ENCODE measurements at places on chromosomes 2 and 18.
A peak's percentile ranks its signal among the peaks of the same experiment; 100 is the strongest.

GRCh38 chr2:154368153-154368552 lies 330.3 kb upstream of the KCNJ3 start:
- no peak for DNase-seq

GRCh38 chr2:205364261-205364660 lies 318.0 kb upstream of the NRP2 start:
- no peak for DNase-seq

- peak; percentile 92 for DNase-seq
Observed at GRCh38 chr2:231482806-231483391, 18.6 kb upstream of the NCL start.

DNA sequence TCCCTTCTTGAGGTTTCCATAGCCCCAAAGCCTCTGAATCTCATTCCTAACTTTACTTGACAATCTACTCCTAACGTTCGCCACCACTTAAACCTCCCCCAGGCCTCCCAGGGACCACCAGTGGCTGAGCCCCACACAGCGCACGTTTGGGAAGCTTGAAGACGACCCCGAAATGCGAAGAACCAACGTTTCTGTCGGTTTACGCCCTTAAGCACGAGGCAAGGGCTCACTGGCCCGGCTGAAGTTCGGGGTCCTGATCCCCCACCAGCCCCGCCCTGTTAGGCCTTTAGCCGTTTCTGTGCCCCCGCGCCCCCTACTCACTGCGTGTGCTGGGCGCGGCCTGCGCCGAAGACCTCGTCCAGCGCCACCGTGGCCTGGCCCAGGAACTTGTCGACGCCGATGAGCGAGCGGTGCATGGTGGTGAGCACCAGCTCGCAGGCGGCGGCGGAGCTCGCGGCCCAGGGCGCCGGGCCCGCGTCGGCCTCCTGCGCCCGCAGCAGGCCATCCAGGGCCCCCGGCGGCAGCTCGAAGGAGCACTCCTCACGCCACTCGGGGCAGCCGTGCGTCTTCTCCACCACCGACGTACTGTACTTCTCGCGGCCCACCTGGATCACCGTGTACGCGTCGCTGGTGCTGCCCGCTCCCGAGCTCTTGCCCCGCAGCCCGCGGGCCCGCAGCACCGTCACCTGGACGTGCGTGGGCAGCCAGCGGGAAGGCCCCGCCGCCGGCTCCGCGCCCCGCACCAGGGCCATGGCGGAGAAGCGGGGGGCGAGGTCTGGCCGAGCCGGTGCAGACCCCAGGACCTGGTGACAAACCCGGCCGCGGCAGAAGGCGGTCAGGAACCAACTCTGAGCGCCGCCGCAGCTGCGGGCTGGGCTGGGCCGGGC lies 479 bp downstream of the RAB11FIP5 start:
- no peak for DNase-seq

- DNase-seq: peak; percentile 77
Observed at GRCh38 chr2:241217320-241218031, 29.0 kb downstream of the ANO7 start.

DNA sequence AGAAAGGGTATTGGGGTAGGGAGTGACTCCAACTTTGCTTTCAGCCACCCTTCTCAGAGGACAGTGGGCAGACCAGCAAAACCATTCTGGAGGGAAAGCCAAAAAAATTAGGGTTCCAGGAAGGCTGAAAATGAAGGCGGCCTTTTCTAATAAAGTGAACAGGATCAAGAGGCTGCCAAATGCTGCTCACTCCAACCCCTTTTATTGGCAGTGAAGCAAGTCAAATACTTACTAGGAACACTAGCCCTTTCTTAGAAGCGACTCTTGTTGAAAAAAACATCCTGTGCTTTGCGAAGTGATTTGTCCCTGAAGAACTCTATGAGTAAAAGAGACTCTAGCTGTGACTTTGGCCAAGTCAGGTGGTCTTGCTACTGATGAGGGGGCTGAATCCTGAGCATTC lies 83.6 kb upstream of the CYP1B1 start:
- DNase-seq: no peak

GRCh38 chr2:220076734-220077133 lies 449.3 kb downstream of the SLC4A3 start:
- DNase-seq: no peak

DNA sequence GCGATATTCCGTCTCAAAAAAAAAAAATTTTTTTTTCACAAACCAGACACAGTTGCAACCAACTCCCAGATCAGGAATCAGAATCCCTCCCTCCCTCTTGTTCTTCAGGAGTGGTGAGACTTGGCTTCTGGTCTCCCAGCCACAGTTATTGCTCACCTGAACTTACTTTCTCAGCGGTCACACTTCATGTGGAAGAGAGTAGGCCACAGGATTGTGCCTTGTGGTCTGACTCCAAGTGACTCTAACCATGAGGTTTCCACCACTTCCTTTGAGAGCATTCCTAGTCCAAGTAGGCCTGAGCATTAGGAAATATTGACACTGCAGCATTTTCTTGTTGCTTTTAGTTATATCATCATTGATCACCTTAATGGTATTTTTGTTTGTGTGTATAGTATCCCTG lies 12.1 kb downstream of the FMNL2 start:
- no peak for DNase-seq

- no peak for DNase-seq
Observed at GRCh38 chr2:86686905-86687304, 33.2 kb upstream of the RMND5A start.

DNA sequence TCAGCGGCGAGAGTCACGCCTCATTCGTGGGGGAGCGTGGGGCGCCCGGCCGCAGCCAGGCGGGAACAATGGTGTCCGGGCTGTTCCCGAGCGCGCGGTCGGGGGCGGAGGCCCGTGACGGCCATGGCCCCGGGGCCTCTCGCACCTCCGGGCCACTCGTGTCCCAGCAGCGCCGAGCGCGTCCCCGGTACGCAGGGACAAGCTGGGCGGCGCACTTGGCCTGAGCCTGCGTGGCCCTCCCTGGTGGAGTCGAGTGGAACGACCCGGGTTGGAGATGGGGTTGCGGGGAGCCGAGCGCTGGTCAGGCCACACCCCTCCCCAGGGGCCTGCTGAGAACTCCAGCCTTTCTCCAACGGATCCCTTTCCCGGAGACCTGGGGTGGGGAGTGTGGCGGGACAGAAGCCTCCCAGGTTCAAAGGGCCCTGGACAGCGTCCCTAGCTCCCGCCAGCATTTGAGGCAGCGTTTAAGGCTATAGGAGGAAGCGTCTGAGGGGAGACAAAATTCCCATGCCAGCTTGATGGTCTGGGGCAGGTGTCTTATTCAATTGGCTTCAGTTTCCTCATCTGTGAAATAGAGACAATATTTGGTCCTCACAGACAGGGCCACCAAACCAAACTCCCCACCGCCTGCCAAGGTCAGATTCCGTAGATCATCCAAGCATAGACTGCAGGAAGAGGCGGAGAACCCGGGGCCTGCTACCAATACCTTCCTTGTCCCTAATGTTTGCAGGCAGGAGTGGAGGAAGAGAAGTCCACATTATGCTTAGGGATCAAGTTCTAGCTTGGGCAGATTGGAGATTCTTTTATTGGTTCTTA lies 553 bp downstream of the CNDP2 start:
- DNase-seq: no peak

DNA sequence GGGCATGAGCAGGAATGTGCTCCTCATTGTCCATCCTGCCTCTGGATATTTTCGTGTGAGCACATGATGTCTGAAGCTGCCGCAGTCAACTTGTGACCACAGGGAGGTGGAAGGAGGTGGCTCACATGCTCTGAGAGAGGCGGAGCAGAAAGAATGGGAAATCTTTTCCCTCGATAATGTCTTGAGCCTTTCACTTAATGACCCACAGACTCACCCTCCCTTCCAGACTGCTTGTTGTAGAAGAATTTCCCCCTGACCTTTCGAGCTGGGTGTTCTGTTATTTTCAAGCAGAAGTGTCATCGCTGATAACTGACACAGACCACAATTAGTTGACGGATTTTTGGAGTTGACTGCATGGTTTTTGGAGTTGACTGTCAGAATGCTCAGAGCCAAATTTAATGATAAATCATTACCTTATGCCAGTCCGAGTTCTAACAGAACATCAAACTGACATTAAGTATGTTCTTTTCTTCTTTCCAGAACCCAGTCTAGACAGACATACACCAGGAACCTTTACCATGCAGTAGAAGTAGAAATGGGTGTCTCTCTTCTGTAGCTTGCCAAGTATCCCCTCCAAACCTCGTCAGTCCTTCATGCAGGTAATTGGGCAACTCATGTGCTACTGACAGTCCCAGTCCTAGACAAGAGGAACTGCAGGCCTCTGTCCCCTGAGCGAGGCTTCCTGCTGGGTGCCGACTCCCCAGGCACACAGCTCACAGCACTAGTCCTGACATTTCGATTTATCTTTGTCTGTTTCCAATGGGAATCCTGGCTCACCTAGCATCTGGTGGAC lies 29.4 kb upstream of the RTTN start:
- no peak for DNase-seq

GRCh38 chr2:206488623-206489022 lies 45.3 kb downstream of the ADAM23 start:
- DNase-seq: no peak

- DNase-seq: no peak
Observed at GRCh38 chr2:217822296-217823252, 180.2 kb downstream of the TNS1 start.

DNA sequence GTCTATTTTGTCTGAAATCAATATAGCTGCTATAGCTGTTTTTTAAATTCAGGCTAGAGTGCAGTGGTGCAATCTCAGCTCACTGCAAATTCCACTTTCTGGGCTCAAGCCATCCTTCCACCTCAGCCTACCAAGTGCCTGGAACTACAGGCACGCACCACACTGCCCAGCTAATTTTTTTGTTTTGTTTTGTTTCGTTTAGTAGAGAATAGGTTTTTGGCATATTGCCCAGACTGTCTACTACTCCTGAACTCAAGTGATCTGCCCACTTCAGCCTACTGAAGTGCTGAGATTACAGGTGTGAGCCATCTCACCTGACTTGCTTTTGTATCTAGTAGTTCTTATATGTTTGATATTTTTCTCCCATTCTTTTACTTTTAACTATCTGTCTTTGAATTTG lies 259.7 kb downstream of the CDH19 start:
- no peak for DNase-seq

GRCh38 chr2:195320413-195320973 lies 336.5 kb upstream of the SLC39A10 start:
- DNase-seq: no peak

DNA sequence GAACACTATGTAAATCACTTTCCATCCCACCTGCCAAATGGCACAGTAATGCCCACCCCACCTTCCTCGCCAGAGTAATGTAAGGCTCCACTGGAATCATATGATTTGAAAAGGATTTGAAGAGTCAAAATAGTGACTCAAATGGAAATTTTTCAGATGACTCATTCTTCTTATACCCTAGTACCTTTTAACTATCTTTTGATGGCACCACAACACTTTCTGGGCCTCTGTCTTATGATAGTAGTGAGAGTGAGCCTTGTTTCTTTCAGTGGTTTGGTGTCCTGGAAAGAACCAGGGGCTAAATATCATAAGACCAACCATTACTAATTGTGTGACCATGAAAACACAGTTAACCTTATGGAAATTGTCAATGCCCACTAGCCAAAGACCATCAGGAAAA lies 235.4 kb upstream of the SLC14A2 start:
- no peak for DNase-seq

- no peak for DNase-seq
Observed at GRCh38 chr18:23468753-23469459, 15.8 kb downstream of the RIOK3 start.

- DNase-seq: no peak
Observed at GRCh38 chr2:212667751-212668316, 129.2 kb upstream of the ERBB4 start.

GRCh38 chr2:61834893-61835292 lies 19.0 kb downstream of the FAM161A start:
- no peak for DNase-seq

DNA sequence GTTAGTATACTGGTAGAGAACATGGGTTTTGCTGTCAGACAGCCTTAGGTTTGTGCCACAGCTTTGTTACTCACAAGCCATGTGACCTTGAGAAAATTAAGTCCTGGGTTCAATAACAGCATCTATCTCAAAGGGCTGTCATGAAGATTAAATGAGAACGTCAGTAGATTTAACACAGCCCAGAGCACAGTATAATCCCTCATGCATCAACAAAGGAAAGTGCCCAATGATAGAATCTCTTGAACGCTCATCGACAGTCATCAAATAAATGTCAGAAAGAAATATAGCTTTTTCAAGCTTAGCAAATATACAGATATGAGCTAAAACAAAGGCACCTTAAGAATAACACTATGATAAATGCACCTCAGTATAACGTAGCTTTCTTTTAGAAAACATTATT lies 22.3 kb downstream of the CUL3 start:
- DNase-seq: no peak

GRCh38 chr2:41879235-41879916 lies 168.4 kb upstream of the PKDCC start:
- no peak for DNase-seq

- DNase-seq: no peak
Observed at GRCh38 chr18:25469489-25469888, 117.5 kb upstream of the ZNF521 start.

DNA sequence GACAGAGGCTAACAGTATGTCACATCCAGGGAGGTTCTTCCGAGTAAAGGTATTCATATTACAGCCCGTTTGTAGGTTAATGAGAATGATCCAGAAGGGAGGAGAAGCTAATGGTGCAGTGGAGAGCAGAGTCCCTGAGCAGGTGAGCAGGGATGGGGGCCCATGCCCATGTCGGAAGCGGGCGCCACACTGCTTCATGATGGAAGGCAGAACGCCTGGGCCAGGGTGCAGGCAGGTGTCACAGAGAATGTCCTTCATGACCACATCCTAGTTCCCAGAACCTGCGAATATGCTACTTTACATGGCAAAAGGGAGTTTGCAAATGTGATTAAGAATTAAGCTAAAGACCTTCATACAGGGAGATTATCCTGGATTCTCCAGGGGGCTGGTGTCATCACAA lies 4.0 kb downstream of the HES6 start:
- DNase-seq: no peak

DNA sequence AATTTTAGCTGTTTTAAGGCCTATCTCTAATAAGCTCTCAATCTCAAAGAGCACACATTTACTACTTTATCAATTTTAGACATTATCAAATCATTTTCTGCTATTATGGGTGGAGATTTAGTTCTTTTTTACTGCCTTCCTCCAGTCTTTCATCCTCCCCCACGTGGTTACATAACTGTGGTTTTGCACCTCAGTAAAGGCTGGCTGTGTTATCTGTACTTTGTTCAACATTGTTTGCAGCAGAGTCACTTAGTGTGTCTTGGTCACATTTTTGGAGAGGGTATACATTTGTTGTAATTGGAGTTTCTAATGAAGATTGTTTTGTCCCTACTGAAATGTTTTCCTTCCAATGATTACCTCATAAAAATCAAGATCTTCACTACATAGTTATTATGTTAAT lies 549.6 kb upstream of the CELF4 start:
- no peak for DNase-seq

Measured in activated CD8-positive, alpha-beta memory T cell treated with anti-CD3 and anti-CD28 coated beads for 24 hours (primary cell).